ENCODE measurements at places on chromosomes 16 and 17.

GRCh38 chr17:55641676-55642081, 81.0 kb downstream of the TMEM100 start:
- DNase-seq: no peak

DNA sequence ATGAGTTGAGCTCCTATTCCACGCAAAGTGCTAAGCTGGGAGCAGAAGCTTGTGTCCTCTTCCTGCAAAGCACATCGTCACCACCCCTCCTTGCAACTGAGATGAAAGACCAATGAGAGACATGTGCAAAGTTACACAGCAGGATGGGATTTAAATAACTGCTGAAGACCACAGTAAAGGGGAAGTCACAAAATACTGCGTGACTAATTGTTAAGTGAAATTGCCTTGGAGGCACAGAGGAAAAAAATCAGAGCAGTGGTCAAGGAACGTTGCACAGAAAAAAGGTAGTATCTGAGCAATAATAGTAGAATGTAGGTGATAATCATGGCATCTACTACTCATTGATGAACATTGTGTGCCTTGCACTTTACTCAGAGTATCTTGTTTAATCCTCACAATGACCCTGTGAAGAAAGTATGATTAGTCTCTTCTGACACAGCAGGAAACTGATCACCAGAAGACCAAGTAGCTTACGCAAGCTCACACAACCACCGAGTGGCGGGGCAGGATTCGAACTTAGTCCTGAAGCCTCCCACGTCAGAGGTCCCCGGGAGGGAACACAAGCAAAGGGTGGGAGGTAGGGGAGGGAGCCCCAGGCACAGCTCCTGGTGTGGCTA, 15.4 kb upstream of the MYO18A start:
- DNase-seq: no peak

- DNase-seq: no peak
Measured at GRCh38 chr17:78234261-78234865, 2.9 kb downstream of the TMEM235 start.

DNA sequence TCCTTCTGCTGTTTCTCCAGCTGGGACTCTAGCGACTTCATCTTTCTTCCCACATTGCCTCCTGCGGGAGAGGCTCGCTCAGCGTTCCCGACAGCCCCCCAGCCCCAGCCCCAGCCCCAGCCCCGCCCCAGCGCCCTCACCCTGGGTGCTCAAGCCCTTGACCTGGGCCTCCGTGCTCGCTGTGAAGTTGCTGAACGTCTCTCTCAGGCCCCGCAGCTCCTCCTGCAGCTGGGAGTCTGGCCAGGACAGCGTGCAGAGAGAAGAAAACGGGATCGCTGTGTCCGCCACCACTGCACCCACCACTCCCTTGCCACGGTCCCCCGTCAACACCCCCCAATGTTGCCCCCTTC, 2.4 kb downstream of the ASGR1 start:
- DNase-seq: no peak

GRCh38 chr17:70074956-70075355, at the start of gene KCNJ16:
Gene KCNJ16, plus strand, starts transcription at chr17:70075225. Its CDS starts 56,863 bp downstream, at chr17:70132088.
- DNase-seq: no peak

GRCh38 chr17:7077911-7078546, 2.0 kb downstream of the CLEC10A start:
- DNase-seq: no peak

DNA sequence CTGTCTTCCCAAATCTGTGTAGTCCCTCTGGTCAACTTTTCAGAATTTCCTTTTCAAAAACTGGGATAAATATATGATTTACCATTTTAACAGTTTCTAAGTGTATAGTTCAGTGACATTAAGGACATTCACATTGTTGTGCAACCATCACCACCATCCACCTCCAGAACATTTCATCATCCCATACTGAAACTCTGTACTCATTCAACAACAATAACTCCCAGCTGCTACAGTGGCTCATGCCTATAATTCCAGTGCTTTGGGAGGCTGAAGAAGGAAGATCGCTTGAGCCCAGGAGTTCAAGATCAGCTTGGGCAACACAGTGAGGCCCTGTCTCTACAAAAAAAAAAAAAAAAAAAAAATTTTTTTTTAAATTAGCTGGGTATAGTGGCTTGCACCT, 131.0 kb downstream of the AATF start:
- no peak for DNase-seq

GRCh38 chr16:4514606-4515005, 24.0 kb downstream of the CDIP1 start:
- DNase-seq: no peak

DNA sequence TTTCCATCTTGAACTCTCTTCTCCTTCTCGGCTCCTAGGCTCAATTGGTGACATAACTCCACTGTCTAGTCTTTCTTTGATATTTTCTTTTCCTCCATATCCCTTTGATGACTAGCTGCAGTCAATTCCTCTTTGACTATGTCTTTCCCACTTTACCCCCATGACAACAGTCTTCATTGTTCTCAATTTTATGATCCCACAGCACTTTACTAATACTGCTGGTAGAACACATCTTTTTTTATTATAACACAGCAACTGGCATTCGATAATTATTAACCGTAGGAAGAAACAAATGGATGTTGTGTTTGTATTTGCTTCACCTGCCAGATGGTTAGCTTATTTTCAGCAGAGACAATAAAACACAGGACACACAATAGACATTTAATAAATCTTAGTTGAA, 1.3 kb downstream of the KRTAP3-3 start:
- DNase-seq: no peak

DNA sequence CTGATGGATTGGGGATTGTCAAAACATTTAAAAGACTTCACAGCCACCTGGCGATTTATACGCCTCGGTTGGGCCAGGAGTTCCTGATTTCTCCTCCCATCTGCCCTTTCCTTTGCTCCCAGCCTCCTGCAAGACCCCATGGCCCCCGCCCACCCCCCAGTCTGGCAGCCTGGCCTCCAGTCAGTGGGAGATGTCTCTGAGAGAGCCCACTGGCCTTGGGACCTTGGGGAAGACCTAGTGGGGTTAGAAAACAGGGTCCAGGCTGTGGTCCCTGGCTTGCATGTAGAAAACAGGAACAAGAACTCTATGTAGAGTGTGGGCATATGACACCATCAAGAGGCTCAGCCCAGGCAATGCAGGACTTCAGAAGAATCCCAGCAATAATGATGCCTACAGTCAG, 209.4 kb upstream of the C16orf82 start:
- DNase-seq: no peak

- DNase-seq: no peak
Measured at GRCh38 chr17:28505986-28506665, at the start of gene FOXN1. Gene FOXN1, plus strand, starts transcription at chr17:28506348. Its CDS starts 17,622 bp downstream, at chr17:28523970.

- DNase-seq: no peak
Measured at GRCh38 chr16:48158296-48158695, 2.5 kb upstream of the ABCC12 start.

DNA sequence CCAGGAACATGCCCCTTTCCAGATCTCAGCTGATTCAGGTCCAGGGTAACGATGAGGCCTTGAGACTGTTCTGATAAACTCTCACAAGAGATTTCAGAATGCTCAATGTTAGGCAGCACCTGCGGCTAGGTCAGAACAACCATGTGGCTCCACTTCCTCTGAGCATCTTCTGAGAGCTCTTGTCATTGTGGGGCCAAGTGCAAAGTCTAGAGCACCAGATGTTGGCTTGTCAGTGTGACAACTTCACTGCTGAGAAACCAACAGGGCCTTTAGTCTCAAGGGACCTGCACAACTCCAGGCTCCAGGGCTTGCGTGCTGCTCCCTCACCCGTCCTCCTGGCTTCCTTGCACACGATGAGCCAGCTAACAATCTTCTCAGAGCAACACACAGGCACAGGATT, 29.0 kb downstream of the FCSK start:
- DNase-seq: no peak

GRCh38 chr16:48999508-48999907, 282.1 kb downstream of the CBLN1 start:
- no peak for DNase-seq

DNA sequence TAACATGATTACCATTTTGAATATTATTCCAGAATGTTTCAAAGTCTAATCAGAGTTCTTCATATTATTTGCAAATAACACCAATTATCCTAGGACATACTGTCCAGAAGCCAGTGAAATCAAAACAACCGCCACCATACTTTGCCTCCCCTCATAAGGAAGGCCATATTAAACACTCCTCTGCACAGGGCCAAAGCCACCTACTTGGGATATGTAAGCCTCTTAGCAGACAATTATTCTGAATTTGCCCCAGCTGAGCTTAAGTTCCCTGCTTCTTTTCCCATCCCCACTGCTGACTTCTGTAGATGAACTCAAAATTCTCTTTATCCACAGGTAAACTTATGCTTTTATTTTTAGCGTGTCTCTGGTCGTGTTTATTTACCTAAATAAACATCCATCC, 374.0 kb downstream of the KIF2B start:
- no peak for DNase-seq

GRCh38 chr17:20121359-20122253, 112.4 kb downstream of the SPECC1 start:
- peak; percentile 48 for DNase-seq

DNA sequence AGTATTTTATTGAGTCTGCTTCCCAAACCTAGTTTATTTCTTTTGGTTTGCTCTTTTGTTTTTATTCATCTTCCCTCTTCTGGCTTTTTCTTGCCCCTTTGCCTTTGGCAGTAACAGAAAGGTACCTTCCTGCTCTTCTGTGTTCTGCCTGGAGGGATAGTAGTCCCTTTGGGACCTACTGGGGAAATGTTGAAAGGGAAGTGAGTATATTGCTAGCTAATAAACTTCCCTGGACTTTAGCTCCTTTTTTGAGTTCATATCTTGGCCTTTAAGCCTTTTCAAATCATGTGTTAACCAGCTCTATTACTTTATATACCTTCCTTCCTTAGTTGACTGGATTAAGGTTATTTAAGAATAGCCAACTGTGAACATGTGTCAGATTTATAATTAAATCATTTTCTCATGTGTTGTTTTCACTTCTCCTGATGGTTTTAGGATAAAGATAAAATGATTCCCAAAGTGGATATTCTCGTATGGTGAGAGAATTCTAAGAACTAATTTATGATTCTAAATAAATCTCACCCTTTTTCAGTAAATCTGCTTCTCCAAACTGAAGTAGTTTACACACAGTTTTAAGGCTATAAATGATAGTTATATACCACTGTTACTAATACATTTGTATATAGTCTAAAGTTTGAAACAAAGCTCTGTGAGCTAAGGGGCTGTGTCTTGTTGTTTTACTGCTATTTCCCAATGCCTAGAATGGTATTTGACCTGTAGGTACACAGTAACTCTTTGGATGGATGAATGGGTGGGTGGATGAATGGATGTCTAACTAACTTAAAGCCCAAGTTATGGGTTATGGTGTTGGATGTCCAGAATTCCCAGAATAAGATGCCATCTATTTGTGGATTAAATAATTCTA, 45.7 kb downstream of the OMG start:
- no peak for DNase-seq

GRCh38 chr16:89472711-89473075, 17.7 kb downstream of the ANKRD11 start:
- DNase-seq: no peak

GRCh38 chr17:72614476-72614870, 478.0 kb downstream of the SLC39A11 start:
- no peak for DNase-seq

- no peak for DNase-seq
Measured at GRCh38 chr16:84278968-84279367, 15.7 kb upstream of the WFDC1 start.

DNA sequence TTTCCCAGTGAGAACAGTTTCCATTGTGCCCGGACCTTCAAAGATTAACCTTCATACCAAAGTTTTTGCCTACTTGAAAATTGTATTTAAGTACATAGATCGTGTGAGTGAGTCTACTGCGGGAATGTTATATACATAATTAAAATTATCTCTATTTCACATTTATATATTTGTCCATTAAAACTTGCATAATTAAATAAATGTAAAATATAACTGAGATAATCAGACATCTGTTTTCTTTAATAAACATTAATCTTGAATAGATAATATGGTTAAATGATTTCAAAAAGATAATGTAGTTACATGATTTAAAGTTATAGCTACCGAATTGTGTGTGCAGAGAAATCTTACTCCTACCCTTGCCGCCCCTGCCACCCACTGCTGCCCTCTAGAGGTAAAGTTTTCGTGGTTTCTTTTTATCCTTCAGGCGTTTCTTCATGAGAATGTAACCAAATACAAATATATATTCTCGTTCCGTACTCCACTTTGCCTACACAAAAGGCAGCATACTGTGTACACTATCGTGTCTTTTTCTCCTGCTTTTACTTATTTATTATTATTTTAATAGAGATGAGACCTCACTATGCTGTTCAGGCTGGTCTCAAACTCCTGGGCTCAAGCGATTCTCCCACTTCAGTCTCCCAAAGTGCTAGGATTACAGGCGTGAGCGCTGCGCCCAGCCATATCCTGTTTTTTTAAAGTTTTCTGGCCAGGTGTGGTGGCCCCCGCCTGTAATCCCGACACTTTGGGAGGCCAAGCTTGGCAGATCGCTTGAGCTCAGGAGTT, 35.6 kb downstream of the RPA1 start:
- DNase-seq: no peak

DNA sequence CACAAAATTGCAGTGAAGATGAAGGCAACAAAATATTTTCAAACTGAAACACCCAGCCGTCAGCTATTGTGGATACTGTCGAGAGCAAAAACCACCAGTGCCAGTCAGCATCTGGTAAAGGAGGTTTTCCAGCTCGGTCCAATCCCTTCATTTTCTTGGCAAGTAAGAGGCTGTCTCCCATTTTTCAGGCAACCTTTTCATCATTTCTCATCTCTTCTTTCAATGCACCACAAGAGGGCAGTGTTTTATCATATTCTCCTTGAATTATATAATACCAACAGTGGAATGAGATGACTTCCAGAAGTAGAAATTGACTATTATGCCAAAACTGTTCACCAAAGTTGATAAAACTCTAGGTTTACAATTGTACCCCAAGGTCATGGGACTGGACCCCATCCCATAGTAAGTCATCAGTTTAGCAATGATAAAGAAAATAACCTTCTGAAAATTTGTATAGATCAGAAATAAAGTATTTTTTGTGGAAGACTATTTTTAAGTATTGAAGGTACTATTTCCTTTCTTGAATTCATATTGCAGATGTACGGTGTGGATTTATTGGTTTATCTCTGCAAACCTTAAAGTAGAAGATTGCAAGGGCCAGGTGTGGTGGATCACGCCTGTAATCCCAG, 16.8 kb downstream of the NQO1 start:
- DNase-seq: no peak

GRCh38 chr16:68800257-68800875, 43.0 kb upstream of the TANGO6 start:
- DNase-seq: no peak

DNA sequence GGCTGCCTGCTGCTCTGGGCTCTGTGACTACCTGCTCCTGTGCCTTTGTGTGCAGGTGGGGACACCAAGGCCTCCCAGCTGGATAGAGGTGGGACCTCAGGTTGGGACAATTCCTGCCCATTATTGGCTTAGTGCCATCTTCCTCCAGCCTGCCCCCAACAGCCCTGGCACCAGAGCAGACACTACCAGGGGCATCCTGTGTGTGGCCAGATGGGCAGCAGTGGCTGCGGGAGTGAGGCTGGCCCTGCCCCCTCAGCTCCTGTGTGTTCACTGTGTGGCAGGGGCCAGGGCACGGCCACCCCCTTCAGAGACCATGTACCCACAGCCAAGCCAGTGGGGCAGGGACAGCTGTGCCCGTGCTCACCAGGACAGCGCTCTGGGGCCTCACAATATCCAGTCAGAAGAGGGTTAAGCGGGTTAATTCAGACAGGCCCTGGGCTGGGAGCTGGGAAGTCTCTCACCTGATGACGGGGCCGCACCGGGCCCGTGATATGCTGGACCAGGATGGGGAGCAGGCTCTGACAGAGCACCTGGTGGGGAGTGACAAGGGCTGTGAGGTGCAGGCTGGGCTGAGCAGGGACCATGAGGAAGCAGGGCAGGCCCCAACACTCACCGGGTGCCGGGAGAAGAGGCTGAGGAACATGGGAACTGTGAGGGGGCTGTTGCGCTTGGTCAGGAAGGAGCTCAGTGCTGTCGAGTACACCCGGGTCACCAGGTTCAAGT, 13.0 kb downstream of the MYBBP1A start:
- no peak for DNase-seq
